ENCODE measurements at places on chromosomes 1 and 21.

DNA sequence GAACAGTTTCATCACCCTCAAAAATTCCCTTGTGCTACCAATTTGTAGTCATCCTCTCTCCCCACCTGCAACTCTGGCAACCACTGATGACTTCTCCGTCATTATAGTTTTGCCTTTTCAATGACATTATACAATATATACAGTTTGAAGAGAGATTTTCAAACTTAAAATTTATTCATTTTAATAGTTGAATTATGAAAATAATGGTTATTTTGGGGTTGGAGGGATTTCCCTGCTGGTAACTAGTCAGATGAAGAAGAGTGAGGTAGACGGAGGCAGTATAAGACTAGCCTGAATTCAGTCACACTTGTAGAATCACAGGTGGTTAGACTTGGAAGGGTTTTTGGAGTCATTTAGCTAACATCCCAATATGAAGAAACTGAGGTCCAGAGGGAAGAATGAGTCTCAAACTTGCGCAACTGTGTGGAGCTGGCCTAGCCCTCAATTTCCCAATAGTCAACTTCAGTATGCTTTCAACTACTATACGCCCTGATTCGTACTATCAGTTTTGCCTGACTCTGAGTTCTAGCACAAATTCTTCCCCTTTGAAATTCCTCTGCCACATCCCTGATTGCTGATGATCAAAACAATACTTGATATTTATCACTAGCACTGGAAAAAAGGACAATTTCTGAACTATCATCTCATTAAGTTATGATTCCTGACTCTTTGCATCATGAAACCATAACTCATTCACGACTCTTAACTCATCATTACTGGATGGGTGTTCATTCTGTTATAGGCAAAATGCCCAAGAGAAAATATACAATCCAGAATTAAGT lies 54.2 kb downstream of the VANGL2 start:
- no peak for DNase-seq

DNA sequence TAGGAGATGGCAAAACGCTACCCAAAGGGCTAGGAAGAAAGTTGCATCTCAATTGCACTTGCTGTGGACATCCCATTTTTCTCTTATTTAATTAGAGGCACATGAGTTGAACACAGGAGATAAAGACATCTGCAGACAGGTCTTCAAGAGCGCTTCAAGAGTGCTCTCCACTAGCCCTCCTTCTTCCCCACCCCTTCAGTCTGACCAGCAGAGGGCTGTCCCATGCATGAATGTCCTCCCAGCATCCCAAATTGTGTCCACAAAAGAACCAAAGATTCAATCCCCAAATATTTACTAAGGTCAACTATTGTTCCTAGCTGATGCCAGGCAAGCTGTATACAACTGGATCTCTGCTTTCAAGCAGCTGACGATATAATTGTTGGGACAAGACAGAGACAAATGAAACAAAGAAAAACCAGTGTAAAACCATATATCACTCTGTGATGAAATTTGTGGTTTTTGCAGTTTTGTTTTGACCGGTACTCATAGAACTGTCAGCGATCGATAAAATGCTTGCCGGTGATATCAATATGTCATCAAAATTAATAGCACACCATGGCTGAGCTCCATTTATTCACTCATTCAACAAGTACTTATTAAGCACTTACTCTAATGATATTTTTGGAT lies 174.2 kb downstream of the TNR start:
- no peak for DNase-seq

GRCh38 chr1:147640553-147641165 lies 29.7 kb downstream of the ACP6 start:
- DNase-seq = peak; percentile 24

- DNase-seq = no peak
These were observed 113.0 kb downstream of the GLIS1 start for GRCh38 chr1:53625766-53626520.

DNA sequence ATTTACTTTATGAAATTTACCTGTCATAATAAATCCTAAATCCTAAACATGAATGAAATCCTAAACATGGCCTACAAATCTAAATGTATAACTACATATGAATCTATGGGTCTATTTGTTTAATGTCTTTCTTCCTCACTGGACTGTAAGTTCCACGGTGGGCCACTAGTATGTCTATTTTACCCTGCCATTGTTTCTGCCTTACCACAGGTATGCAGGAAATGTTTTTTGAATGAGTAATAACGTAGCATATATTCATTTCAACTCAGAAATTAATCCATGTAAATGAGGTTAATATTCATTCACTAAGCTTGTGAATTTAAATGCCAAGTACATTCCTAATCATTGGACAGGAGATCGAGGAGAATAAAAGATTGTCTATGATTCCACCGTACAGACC lies 35.3 kb downstream of the B3GALNT2 start:
- DNase-seq = no peak

DNA sequence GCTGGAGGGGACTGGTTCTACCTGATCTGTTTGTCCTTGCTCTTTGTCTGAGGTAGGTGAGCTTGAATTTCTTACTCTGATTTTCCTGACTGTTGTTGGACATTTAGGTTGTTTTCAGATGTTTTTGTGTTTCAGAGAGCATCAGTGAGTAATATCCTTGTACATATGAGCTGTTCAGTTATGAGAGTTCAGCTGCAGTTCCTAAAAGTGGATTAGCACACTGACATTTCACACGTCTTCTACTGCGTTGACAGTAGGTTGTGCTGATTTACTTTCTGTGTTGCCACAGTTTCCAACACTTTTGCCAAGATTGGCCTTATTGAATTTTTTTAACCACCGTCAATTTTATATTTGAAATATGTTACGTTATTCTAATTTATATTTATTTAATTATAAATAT lies 27.7 kb downstream of the CXADR start:
- DNase-seq = no peak

GRCh38 chr1:198253668-198254067 lies 96.9 kb downstream of the NEK7 start:
- DNase-seq = no peak

Measured in AG04449 (cell line).